ENCODE measurements at places on chromosomes 7 and 10.

- peak; percentile 96 for DNase-seq
Observed at GRCh38 chr7:76317782-76318487, 15.5 kb downstream of the HSPB1 start.

GRCh38 chr10:23686722-23687121 lies 247.8 kb downstream of the OTUD1 start:
- DNase-seq, result no peak

DNA sequence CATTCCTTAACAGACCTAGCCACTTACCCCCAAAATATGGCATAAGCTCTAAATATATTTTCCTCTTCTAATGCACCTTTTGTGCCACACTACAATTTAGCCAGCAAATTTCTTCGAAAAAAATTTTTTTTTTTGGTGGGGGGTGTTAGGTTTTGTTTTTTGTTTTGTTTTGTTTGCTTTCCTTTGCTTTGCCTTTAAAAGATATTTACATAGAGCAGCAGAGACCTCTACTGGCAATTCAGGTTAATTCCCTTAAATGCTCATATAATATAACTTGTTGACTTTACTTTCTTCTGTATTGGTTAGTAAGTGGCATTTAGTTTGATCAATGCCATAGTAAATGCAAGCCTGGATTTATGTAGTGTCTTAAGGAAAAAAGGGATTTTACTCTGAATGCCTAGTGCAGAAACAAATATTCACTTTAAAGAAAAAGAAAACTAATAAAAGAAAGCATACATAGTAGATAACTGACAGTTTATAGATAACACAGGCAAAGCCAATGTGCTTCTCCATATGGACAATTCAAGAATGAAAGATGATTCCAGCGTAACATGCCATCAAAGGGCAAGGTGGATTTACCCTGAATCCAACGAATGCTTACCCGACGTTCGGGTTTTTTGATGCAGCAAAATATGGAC lies 1250.6 kb downstream of the GATA3 start:
- DNase-seq, result peak; percentile 44

- no peak for DNase-seq
Observed at GRCh38 chr10:1628757-1629156, 108.6 kb downstream of the ADARB2 start.

GRCh38 chr7:83502636-83503035 lies 146.3 kb downstream of the SEMA3E start:
- no peak for DNase-seq

- DNase-seq, result peak; percentile 78
Observed at GRCh38 chr10:60425392-60426110, 35.9 kb upstream of the ANK3 start.

- DNase-seq, result no peak
Observed at GRCh38 chr10:129089341-129089740, 377.7 kb upstream of the MGMT start.

- DNase-seq, result peak; percentile 60
Observed at GRCh38 chr10:60237977-60238758, 151.5 kb downstream of the ANK3 start.

DNA sequence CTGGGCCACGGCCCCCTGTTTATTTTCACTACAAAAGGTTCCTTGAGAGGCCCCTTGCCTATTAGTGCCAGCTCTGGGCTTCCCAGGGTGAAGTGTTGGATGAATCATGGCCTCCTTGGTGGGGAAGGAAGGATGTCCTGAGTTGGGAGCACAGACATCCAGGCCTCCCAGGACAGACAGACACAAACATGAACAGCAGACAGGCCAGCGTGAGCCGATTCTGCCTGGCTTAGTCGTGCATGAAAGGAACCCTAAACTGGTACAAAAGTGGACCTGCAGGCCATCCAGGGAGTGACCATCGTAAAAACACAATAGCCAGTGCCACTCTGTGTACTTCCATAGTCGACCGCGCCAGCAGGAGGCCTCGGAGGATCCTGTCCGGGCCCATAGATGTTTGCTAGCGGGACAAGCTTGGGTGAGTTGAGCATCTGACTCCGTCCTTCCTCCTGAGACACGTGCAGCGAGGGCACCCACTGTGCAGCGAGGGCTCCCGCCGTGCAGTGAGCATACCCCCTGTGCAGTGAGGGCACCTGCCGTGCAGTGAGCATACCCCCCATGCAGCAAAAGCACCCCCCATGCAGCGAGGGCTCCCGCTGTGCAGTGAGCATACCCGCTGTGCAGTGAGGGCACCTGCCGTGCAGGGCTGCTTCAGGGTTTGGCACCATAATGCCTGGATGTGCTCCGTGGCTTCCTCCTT lies 51.3 kb upstream of the PRKAR1B start:
- no peak for DNase-seq

DNA sequence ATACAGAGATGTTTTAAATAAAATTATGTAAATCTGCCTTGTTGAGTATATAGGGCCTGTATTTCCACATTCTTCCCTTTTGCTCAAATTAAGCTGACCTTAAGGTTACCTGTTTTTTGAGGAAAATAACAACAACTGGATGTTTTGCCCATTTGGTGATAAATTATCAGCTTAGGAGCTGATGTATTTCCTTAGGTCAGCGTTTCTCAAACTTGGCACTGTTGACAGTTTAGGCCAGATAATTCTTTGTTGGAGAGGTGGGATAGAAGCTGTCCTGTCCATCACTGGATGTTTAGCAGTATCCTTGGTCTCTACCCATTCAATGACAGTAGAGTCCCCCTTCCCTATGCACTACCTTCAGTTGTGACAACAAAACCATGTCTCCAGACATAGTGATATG lies 7.2 kb downstream of the GSTO2 start:
- no peak for DNase-seq

GRCh38 chr10:119414081-119414611 lies 128.4 kb downstream of the RGS10 start:
- DNase-seq, result peak; percentile 77

- DNase-seq, result no peak
Observed at GRCh38 chr10:19154375-19154774, 105.8 kb downstream of the MALRD1 start.

All from cardiac fibroblast (primary cell).